ENCODE measurements at places on chromosomes 13 and 19.

DNA sequence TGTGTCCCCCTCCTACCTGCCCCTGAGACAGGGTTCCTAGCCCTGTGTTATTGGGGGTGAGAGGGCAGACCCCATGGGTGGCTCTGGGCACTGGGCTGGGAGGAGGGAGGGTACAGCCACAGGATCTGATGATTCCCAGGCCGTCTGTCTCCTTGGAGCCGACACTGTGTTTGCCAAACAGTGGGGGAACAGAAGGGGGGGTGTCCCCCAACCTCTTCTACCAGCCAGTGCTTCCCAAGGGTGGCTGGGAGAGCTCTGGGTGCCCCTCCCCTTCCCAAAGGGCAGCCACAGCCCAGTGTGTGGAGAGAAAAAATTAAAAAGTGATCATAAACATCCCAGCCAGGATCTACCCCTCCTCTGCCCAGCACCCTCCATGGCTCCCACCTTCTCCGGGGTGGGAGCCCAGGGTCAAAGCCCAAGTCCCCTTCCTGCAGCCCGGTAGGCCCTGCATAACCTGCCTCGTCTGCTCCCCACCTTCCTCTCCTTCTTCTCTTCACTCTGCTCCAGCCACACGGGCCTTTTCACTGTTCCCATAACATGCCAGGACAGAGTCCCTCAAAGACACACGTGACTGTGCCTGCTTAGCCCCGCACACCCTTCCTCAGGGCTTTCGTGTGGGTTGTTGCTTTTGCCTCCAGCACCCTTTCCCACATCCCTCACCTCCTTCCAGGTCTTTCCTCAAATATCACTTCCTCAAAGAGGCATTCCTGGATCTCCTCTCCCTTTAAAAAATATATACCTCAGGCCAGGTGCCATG is 1.4 kb upstream of the PLIN4 start:
- DNase-seq = no peak

- no peak for DNase-seq
Observed at GRCh38 chr13:22855926-22856325, 324.9 kb upstream of the SGCG start.

GRCh38 chr13:40193286-40194223 is 472.9 kb downstream of the FOXO1 start:
- no peak for DNase-seq

DNA sequence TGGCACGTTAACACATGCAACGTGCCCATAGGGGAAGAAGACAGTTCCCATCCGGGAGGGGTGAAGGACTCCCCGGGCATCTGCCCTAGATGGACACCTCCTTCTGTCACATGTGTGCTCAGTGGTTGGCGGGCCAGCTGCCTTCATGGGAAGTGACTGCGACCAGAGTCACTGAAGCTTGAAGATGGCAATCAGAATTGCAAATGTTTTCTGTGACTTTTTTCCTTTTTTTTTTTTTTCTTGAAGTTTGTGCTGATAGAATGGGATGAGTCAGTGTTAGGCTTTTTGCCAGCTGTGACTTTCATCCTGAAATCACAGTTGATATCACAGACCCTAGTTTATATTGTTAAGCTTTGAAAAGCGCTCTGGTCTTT is 109.2 kb upstream of the MCF2L start:
- DNase-seq = no peak

GRCh38 chr13:32907211-32907610 is 109.0 kb upstream of the KL start:
- DNase-seq = no peak

DNA sequence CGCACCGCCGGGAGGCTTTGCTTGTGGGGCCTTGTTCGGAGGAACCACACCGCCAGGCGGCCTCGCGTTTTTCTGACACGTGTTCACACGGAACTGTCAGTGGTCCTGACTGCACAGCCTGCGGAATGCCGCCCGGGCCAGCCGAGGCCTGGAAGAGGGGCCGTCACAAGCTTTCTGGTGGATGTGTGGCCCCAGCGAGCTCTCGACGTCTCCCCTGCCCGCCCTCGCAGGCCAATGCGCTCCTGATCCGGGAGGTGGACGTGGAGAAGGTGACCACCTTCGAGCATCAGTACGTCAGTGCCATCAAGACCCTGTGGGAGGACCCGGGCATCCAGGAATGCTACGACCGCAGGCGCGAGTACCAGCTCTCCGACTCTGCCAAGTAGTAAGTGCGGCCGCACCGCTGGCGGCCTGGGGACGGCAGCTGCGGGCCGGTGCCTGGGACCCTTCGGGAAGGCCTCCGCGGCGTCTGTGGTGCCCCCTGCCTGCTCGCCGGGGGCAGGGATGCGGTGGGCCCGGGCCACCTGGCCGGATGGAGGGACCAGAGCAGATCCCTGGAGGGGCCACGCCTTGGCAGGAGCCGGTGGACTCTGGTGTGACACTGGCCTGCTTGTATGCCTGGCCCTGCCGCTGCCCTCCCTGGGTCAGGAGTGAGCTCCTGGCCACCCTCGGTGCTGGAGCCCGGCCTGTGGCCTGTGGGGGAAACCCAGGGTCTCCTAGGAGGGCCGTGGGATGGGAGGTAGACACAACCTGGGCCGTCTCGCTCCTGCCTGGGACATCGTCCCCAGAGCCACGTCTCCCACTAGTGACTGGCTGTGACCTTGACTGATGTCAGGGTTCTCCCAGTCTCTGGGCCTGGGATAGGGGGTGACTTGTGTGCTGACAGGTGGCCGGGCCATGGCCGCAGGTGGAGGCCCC is 19.2 kb downstream of the GNA11 start:
- no peak for DNase-seq
